ENCODE measurements at places on chromosomes 5 and 9.
A peak's percentile ranks its signal among the peaks of the same experiment; 100 is the strongest.

DNA sequence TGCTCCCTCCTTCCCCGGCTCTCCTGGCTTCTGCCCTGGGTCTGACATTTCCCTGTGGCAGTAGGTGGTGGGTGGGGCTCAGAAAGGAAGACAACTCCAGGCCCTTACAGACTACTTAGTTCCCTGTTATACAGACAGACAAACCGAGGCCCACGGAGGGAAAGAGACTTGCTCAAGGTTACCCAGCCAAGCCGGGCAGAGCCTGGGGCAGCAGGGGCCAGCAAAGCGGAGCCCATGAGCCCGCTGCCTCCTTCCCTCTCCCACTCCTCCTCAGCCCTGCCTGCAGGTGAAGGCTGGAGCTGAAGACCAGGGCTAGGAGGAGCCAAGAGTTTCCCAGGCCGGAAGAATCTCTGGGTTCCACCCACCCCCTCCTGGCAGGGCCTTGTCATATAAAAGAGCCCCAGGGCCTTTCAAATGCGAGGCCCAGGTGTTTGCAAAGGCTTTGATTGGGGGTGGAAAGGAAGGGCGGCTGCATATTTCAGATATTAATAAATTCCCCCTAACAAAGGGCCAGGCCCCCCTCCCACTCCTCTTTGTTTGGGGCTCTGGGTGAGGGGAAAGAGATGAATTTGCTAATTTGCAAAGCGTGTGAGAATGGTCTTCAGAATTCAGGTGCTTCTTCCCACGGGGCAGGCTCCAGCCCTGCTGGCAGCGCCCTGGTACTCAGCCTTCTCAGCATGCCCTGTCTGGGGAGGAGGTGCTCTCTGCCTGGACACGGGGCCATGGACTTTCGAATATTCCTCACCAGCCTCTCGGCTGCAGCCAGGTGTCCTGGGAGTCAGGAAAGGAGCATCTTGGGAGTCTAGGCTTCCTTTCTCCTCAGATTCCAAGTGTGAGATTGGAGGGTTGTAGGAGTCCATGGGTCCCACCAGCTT is 21.5 kb downstream of the SLC6A7 start:
- no peak for DNase-seq

DNA sequence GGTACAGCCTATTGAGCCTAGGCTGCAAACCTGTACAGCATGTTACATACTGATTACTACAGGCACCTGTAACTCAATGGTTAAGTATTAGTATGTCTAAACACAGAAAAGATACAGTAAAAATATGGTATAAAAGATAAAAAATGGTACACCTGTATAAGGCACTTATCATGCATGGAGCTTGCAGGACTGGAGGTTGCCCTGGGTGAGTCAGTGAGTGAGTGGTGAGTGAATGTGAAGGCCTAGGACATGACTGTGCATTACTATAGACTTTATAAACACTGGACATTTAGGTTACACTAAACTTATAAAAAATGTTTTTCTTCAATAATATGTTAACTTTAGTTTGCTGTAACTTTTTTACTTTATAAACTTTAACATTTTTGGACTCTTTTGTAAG is 171.3 kb downstream of the SLC28A3 start:
- DNase-seq = no peak

DNA sequence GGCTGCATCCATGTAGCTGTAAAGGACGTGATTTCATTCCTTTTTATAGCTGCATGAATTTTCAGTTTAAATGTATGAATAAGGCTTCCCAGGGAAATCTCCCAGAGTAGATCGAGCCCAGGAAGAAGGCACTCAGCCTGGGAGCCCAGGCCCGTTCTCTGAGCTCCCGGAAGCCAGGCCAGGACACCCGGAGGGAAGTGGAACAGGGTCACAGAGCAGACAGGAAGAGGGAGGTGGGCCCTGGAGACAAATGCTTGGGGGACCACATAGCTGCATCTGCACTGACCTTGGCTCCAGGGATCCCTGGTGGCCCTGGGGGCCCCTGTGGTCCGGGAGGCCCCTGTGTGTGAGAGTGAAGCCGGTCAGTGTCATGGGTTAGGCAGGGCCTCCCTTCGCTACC is 19.7 kb upstream of the PHYKPL start:
- DNase-seq = peak; percentile 74

- no peak for DNase-seq
These were observed 61.8 kb downstream of the ERAP1 start for GRCh38 chr5:96745844-96746531.

- no peak for DNase-seq
These were observed 54.3 kb downstream of the GRAMD2B start for GRCh38 chr5:126477294-126478117.

Measured in Karpas-422 (cell line).